ENCODE measurements at places on chromosomes 6 and 20.

DNA sequence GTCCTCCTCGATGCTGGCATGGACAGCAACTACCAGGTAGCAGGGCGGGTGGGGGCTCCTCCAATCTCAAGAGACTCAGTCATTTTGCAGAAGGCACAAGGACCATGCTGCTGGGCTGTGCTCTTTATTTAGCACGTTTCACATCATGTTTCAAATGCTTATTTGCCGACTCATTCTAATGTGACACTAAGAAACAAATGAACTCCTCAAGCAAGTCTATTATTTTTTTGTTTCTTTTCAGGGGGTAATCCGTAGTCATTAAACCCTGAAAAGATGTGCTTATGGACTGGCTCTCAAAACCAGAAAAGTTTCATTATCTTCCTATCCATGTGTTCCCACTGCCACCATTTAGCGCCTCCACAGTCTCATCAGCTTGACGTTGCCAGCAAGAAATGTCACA lies 92.9 kb downstream of the ANKS1A start:
- no peak for DNase-seq

GRCh38 chr6:151695156-151695555 lies 112.3 kb upstream of the ESR1 start:
- DNase-seq, result no peak

GRCh38 chr6:161903584-161904212 lies 629.8 kb upstream of the AGPAT4 start:
- no peak for DNase-seq

- DNase-seq, result no peak
Observed at GRCh38 chr20:8974009-8974708, 94.7 kb upstream of the PLCB4 start.

All from globus pallidus (tissue), 1 donor.